Activated naive CD4-positive, alpha-beta T cell treated with anti-CD3 and anti-CD28 coated beads, Interleukin-2, amount 50 U/mL, for 72 hours (primary cell): ENCODE measurements at places on chromosomes 3 and 15. TPM values are rescaled to one million over a fixed set of nuclear protein-coding genes. Genes with fewer than 3 reads are reported as not detected.

- no peak for DNase-seq
These were observed 307.2 kb upstream of the TRIM42 start for GRCh38 chr3:140370686-140371085.

DNA sequence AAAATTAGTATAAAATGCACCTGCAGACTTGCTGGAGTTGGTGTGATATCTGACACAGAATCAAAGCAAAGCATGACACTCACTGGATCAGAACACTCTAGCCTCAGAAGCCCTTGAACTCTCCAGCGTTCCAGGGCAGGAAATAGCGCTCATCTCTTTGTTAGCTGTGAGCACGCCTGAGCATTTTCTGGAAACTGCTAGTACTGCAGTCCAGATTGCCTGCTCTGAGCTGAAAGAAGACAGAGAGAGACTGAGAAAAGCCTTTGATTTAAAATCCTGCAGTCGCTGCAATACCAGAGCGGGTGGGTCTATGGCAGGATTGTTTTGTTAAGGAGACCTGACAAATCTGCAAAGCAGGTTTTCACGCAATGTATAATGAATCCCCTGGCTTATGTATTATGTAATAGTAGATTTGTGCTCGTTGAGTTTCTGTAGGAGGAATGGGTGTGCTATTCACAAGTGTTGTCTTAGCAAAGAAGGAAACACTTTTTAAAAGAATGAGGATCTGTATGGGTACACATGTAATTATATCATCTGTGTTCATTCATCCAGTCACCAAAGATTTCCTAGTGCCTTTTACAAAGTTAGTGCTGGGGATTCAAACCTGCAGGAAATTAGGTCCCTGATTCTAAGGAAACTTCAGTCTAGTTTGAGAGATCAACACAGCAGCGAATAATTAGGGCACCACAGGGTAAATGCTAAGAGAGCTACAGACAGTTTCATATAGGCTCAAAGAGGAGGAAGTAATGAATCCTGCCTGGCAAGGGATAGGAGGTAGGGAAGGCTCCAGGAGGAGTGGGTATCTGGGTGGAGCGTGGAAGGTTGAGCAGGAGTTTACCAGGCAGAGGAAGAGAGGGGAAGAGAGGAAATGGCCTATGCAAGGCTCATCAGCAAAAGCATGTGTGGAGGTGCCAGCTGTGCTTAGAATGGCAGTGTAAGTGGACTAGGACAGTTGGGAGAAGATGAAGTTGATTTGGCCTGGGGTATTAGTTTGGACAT is 26.1 kb upstream of the MGLL start:
- DNase-seq, result no peak

- DNase-seq, result no peak
These were observed 628.3 kb downstream of the ROBO1 start for GRCh38 chr3:79139395-79140068.

- no peak for DNase-seq
These were observed 15.2 kb downstream of the EIF4E3 start for GRCh38 chr3:71709908-71710511.

DNA sequence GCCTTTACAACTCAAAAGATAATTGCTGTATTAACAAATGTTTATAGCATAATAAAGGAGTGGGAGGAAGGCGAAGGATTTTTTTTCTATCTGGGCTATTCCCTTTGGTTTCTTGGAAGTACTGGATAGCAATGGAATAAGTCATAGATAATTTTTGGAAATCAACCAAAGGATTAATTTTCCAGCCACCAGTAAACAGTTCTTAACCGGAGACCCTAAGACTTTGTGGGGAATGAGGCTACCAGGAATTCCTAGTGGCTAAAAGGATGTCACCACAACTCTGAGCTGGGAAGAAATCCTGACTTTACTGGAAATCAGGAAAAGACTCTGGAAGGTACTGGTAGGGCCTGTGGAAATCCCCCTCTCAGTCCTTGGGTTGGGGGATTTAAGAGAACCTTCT is 138.4 kb upstream of the RARB start:
- DNase-seq, result no peak

DNA sequence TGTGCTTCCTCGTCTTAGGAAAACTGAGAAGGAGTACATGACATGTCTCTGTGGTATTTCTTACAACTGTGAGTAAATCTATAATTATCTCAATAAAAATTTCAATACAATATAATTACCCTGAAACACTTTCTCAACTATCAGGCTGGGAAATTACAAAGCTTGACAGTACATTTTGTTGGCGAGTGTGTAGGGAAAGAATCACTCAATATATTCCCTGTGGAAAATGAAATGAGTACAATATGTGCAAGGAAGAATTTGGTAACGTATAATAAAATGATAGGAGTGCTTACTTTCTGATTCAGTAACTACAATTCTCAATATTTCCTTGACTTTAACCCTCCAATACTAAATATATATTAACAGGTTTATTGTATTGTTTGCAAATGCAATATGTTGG is 818.2 kb upstream of the CADM2 start:
- DNase-seq, result no peak

DNA sequence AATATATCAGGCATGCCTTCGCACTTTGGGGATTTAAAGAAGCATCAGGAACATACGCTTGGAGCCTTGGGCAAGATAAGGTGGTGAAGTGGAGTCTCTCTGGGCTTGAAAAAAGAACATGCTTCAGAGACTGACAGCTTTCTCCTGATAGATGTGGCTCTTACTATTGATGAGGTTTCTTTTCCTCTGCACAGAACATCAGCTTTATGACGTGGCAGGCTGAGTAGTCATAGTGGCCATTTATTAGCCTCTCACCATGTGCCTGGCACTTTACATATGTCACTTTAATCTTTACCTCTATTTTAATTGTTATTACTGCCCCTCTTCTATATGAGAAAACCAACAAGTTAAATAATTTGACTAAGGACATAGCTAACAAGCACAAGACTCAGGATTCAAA is 19.0 kb upstream of the LRRC58 start:
- no peak for DNase-seq

GRCh38 chr3:124116906-124117305 is 125.0 kb upstream of the ROPN1 start:
- DNase-seq, result no peak

DNA sequence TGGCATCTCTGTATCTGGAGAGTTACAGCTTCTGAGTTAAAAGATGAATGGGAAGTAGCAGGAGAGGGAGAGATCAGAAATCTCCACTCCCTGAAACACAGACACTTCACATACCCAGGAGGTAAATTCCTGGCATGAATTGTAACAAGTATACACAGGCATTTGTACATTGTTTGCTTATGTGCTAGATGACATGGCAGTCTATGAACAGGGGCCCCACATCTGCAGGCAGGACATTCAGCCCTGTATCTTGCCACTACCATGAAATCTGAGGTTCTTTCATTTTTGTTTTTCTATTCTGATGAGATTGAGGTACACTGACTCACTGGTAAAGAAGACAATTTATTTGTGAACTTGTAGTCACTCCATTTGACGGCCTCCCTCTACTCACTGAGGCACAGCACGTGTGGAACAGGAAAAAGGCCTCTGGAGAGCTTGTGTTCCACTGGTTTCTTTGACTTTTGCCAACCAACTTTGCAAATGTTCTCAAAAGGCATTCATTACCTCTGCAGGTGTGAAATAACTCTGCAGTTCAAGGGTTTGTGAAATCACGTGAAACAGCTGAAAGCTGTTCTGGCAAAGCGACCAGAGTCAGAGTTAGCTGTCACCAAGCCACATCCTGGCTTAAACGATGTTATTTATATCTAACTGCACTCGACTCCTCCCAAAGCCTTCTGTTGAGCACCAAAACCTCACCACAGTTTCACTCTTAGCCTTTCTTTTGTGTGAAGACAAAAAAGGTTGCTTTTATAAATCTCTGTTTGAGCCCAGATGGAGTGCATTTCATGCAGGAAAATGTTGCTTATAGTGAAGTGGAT is 401.3 kb upstream of the CFAP20DC start:
- DNase-seq, result peak; percentile 65

AGTR1 gene
- not detected for total RNA-seq

UTS2B gene
- not detected for total RNA-seq

GPR160 gene
- total RNA-seq, result 13.2 TPM
